Activated naive CD4-positive, alpha-beta T cell treated with anti-CD3 and anti-CD28 coated beads for 36 hours (primary cell): ENCODE measurements at places on chromosomes 5 and 9. TPM values are rescaled to one million over a fixed set of nuclear protein-coding genes. Genes with fewer than 3 reads are reported as not detected.

DNA sequence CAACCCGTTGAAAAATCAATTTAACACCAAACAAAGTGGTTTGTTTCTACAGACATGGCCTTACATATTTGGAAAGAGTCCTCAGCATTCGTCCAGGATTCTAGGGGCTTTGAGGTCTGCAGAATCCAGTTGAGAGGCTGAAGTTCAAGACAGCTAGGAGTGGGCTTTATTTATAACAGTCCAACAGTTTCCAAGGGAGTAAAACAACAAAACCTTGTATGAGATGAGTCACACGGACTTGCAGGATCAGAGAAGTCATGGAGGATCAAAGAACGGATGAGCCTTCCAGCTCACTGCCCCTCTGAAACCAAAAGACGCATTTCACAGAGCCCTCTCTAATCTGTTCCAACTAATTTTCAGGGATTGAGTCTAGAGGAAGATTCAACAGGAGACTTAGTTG is 11.1 kb upstream of the ESM1 start:
- no peak for DNase-seq
- H3K27ac ChIP-seq = no peak overlapping the region
- no peaks in the 10 kb centered on the region for H3K36me3 ChIP-seq
- no peaks in the 10 kb centered on the region for H3K27me3 ChIP-seq

DNA sequence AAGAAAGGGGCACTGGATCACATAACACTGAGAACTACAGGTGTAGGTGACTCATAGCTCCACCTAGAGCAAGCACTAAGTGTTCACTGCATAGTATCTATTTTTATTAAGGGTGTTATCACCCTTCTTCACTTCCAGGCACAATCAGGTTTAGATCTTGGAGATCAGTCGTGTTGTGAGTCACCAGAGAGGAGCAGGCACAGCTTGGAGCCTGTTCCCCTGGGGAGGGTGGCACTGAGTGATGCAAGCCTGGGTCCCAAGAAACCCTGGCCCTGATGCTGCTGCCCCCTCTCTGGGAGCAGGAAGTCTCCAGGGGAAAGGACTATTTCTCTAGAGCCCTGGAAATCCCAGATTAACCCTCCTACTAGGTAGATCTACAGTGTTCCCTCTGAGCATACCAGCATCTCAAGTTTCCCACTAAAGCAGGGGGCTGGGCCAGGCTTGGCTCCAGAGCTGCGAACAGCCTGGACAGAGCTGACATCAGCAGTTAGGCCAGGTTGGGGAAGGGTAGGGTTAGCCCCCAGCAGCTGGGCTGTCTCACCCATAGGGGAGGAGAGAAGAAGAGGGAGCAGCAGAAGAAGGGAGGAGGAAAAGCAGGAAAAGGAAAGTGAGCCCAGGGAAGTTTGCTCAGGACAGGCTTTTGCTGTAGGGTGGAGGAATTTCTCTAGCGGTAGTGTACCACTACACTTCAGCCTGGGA is 28.1 kb upstream of the SPINK4 start:
- H3K36me3 ChIP-seq = no peaks in the 10 kb centered on the region
- no peak overlapping the region for H3K4me3 ChIP-seq
- DNase-seq = no peak
- no peaks in the 10 kb centered on the region for H3K27me3 ChIP-seq

DNA sequence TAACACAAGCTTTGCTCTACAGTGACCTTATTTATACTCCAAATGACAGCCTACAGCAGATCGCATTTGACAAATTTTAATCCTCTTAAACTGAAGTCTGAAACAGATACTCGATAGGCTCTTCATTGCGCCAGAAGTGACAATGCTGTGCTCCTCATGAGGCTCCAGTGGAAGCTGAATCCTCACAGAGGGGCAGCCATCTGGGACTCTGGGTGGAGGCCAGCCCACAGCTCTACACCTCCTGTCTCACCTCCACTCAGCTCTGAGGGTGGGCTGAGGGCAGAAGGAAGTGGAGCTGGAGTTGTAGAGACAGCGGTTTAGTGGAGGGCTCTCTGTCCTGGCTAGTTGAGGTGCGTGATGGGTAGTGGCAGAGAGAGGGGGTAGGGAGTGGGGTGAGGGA is 283.3 kb upstream of the ANKRD55 start:
- no peaks in the 10 kb centered on the region for H3K36me3 ChIP-seq
- H3K4me3 ChIP-seq = no peak overlapping the region
- no peak for DNase-seq
- H3K27ac ChIP-seq = no peak overlapping the region
- H3K27me3 ChIP-seq = no peaks in the 10 kb centered on the region
- H3K4me1 ChIP-seq = peaks cover 16% of the 10 kb centered on the region

DNA sequence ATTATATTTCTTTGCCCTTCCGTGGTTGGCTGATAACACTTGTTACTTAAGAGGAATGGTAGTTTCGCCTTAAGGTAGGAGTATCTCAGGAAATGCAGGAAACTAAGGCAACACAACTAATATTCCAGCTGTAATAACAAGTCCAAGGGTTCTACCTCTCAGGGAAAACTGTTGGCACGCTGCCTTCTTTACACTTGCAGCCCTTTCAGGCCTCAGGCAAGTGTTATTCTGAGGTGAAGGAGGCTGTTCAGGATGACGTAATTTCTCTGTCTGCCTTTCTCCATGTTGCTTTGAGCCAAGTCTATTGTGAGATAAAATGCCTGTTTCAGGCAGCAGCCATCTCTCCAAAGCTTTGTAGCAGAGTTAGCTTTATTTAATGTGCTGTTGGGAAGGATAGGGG is 38.0 kb downstream of the VCAN start:
- H3K27me3 ChIP-seq = peaks cover 17% of the 10 kb centered on the region
- no peaks in the 10 kb centered on the region for H3K36me3 ChIP-seq
- no peak overlapping the region for H3K4me3 ChIP-seq
- no peaks in the 10 kb centered on the region for H3K4me1 ChIP-seq

DNA sequence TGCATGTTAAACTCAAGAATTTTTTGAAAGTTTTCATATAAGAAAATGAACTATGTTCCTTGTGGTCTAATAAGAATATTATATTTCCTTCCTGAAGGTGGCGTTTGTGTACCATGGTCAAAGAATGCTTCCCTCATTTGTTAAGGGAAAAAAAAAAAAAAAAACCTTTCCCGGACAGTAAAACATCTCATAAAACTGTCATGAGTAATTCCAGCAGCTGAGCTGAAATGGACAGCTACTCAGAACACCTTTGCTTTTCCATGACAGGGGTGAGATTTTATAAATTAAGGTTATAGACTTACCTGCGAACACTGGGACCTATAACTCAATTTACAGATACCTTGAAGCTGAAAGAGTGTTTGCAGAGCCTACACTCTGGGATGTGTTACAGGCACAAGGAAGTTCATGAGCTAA is 113.2 kb upstream of the RANBP3L start:
- H3K4me3 ChIP-seq = no peak overlapping the region
- no peak overlapping the region for H3K27ac ChIP-seq
- DNase-seq = no peak

GRCh38 chr9:17906841-17907778 is 328.2 kb downstream of the SH3GL2 start:
- H3K27me3 ChIP-seq = peaks cover 26% of the 10 kb centered on the region
- H3K27ac ChIP-seq = no peak overlapping the region
- H3K4me1 ChIP-seq = no peaks in the 10 kb centered on the region
- no peak for DNase-seq
- H3K4me3 ChIP-seq = no peak overlapping the region

DNA sequence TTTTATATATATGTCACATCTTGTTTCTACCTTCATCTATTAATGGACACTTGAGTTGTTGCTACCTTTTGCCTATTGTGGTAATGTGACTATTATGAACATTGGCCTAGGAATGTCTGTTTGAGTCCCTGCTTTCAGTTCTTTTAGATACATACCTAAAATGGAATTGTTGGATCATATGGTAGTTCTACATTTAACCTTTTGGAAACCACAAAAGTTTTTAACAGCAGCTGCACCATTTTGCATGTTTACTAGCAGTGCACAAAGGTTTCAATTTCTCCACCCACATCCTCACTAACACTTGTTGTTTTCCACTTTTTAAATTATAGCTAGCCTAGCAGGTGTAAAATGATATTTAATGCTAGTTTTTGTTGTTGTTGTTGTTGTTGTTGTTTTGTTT is 88.4 kb downstream of the GALNT10 start:
- no peak overlapping the region for H3K4me3 ChIP-seq
- H3K27ac ChIP-seq = no peak overlapping the region
- no peaks in the 10 kb centered on the region for H3K27me3 ChIP-seq
- no peak for DNase-seq
- H3K4me1 ChIP-seq = peaks cover 30% of the 10 kb centered on the region

GRCh38 chr9:114304416-114305188 is 18.3 kb upstream of the ORM1 start:
- peaks cover 4% of the 10 kb centered on the region for H3K4me1 ChIP-seq
- H3K4me3 ChIP-seq = no peak overlapping the region
- H3K36me3 ChIP-seq = no peaks in the 10 kb centered on the region
- DNase-seq = no peak

DNA sequence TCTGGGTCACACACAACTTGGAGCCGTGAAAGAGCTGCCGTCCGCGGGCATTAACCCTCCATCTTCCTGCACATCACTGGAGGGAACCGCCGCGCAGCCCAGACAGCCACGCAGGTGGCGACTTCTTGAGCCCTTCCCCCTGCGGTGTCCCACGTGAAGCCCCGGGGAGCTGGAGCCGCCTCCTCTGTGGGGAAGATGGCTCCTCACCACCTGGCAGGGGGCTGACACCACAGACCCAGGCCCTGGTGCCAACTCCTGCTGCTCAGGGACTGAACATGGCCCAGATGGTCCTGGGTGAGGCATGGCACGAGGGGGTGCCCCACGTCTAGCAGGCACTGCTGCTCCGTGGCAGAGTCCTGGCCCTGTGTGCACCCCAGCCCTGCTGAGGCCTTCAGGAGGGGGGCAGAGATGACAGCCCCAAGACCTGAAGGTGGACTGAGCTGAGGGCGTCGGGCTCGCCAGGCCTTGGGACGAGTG is 38.9 kb downstream of the NDUFS6 start:
- no peaks in the 10 kb centered on the region for H3K4me1 ChIP-seq
- H3K27ac ChIP-seq = no peak overlapping the region
- H3K36me3 ChIP-seq = no peaks in the 10 kb centered on the region
- H3K4me3 ChIP-seq = no peak overlapping the region
- H3K27me3 ChIP-seq = peaks cover 23% of the 10 kb centered on the region

DNA sequence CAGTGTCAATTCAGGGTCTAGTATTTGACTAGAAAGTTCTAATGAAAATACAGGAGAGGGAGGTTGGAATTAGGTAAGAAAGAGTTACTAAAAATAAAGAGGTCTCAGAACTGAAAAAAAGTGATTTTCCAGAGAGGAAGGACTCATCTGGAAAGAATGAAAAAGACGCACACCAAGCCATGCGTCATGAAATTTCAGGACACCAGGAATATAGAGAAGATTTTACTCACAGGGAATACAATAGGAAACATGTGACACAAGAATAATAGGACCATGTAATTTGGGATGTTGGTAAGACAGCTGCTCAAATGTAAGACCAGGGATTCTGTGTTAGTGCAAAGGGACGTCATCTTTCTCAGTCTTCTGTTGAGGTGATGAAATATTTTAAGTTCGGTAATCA is 224.7 kb downstream of the GDNF start:
- no peaks in the 10 kb centered on the region for H3K27me3 ChIP-seq
- no peak for DNase-seq
- no peaks in the 10 kb centered on the region for H3K4me1 ChIP-seq
- H3K4me3 ChIP-seq = no peak overlapping the region
- H3K36me3 ChIP-seq = peaks cover 31% of the 10 kb centered on the region

DNA sequence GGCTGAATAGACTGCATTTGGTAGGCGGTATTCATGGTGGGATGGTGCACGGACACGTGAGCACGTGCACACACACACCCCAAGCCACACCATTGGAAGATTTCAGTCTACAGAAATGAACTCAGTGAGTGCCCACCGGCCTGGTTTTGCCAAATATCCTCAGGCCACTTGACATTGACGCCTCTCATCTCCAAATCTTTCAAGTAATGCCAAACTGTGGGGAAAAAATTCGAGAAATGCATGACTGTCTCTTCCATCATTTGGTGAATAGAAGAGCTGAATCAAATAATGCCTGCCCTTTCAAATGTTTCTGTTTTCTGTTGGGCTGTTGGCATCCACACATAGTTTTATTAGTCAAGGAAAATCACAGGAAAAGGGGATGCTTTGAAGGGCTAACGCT is 182.3 kb upstream of the EFNA5 start:
- H3K27ac ChIP-seq = no peak overlapping the region
- no peaks in the 10 kb centered on the region for H3K27me3 ChIP-seq
- H3K4me1 ChIP-seq = no peaks in the 10 kb centered on the region
- no peak for DNase-seq
- H3K4me3 ChIP-seq = no peak overlapping the region

DNA sequence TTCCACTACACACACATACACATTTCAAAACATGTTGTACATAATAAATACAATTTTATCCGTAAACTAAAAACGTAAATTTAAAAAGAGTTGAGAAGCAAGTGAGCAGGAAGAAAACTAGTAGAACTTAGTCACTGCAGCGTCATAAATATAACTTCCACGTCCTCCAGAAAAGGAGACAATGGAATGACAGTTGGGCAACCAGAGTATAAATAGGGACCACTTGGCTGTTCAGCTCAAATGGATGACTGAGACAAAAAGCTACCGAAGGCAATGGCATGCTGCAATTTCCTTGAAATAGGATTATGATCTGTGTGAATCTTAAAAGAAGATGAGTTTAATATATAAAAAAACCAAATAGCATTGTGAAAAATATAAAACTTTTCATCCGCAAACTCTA is 438.5 kb upstream of the RGMB start:
- H3K27me3 ChIP-seq = no peaks in the 10 kb centered on the region
- H3K4me1 ChIP-seq = no peaks in the 10 kb centered on the region
- no peak for DNase-seq
- no peak overlapping the region for H3K4me3 ChIP-seq
- no peak overlapping the region for H3K27ac ChIP-seq
- H3K36me3 ChIP-seq = no peaks in the 10 kb centered on the region

DNA sequence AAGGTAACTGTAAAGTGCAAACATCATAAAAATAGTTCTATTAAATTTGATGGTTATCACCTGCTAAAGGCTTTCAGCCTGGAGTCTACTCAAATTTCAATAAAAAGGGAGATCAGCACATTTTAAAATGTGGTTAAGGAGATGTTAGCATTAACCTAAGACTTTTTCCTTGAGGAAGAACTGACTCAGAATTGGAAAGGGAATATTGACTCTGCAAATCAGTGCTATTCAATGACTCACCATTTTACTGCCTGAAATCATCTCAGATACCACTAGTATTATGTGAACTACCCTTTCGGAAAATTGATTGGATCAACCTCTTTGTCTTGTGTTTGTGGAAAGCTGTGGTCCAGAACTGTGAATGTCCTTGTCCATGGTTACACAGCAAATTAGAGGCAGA is 113.3 kb downstream of the ADRB2 start:
- no peak for DNase-seq
- no peak overlapping the region for H3K27ac ChIP-seq
- no peaks in the 10 kb centered on the region for H3K4me1 ChIP-seq
- no peaks in the 10 kb centered on the region for H3K36me3 ChIP-seq
- no peak overlapping the region for H3K4me3 ChIP-seq

GRCh38 chr5:126267438-126267837 is 155.8 kb upstream of the GRAMD2B start:
- no peaks in the 10 kb centered on the region for H3K36me3 ChIP-seq
- DNase-seq = no peak
- H3K27me3 ChIP-seq = peaks cover 3% of the 10 kb centered on the region
- H3K4me3 ChIP-seq = no peak overlapping the region
- no peak overlapping the region for H3K27ac ChIP-seq

BHMT2 gene
- total RNA-seq = not detected

MTX3 gene
- 6.1 TPM for total RNA-seq

CTSL gene
- 0.86 TPM for total RNA-seq

HCN1 gene
- total RNA-seq = not detected
